ENCODE measurements at places on chromosomes 2 and 18.

DNA sequence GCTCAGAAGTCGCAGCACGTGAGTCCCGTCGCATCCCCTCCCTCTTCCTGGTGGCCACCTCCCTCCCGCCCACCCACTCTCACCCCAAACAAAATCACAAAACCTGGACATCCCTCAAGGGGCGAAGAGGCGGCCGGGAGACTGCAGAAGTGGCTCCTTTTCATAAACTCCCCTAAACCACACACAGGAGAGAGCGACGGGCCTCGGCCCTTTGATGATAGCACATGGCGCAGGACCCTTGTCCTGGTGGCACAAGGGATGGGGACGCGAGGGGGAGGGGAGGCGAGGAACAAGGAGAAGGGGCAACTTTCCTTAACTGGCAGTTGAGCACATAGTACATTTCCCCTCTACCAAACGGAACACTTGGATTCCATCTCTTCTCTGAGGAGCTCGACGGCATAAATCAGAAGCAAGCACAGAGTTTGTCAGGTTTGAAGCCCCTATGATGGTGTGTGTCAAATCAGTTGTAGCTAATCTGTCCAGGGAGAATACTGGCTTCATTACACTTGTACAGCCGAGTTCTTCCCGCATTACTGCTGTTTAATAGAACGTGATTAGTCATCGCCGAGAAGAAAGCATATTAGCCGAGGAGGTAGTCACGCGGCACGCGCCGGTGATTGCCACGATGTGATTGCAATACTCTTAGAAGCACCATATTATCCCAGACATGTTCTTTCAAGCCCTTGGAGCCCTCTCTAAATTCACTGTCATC lies 43.8 kb downstream of the GBX2 start:
- DNase-seq = no peak

- no peak for DNase-seq
These were observed 3.6 kb upstream of the GYPC start for GRCh38 chr2:126652323-126652891.

GRCh38 chr2:162258686-162259085 lies 15.4 kb upstream of the FAP start:
- DNase-seq = no peak

GRCh38 chr2:185240796-185241195 lies 497.8 kb upstream of the FSIP2 start:
- no peak for DNase-seq

DNA sequence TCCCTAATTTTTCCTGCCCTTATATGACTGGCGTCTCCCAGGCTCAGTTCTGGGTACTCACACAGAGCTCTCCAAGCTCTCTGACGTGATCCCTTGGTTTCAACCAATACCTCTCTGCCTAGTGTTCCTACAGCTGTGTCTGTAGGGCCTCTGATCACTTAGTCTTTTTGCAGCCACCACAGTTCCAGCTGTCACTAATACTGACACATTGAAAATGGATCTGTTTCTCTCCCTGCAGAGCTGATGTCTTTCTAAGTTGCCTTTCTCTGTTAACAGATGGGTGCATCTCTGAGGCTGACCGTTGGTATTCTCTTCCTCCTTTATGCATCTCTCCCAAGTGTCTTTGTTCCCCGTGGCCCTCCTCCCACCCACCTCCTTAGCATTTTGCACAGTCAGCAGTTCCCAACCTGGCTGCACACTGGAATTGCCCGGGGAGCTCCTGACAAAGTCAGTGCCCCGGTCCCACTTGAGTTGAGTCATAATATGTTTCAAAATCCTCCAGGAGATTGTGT lies 62.5 kb downstream of the CERS6 start:
- DNase-seq = no peak

DNA sequence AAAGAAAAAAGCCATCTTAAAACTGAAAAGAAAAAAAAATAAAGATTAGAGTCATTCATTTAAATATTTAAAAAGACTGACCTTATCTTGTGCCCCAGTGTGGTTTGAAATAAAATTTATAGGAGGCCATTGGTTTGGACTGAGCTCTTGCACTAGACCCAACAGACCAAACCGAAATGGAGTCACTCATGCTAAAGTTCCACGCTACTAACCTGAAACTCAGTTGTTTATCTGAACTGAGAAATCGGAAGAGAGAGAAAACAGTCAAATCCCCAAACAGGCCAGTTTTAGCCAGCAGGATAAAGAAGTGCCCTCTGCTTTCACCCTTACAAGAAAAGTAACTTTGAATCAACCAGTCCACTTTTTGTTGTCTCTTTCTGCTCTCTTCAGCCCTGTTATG lies 18.2 kb downstream of the RBM43 start:
- DNase-seq = no peak

DNA sequence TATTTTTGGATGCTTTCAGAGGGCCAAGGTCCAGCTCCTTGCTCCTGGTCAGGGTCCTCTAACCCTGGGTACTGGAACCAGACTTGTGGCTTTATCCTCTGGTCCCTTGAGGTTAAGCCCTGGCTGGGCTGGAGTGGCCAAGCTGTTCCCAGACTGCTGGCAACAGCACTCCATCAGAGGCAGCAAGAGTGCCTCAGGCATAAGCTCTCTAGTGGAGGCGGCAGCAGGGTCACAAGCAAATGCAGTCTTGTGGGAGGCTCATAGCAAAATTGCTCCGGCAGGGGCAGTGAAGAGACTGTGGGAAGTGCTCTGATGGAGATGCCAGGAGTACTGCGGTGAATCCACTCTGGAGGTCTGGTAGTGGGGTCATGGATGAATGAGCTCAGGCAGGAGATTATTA lies 128.9 kb upstream of the OTOS start:
- no peak for DNase-seq

GRCh38 chr2:140247451-140248195 lies 1467.4 kb upstream of the NXPH2 start:
- DNase-seq = no peak

- DNase-seq = peak; percentile 6
These were observed 453 bp downstream of the CABLES1 start for GRCh38 chr18:23135550-23136325.

Data from CD4-positive, alpha-beta memory T cell (primary cell).